ENCODE measurements at places on chromosomes 2 and 18.

DNA sequence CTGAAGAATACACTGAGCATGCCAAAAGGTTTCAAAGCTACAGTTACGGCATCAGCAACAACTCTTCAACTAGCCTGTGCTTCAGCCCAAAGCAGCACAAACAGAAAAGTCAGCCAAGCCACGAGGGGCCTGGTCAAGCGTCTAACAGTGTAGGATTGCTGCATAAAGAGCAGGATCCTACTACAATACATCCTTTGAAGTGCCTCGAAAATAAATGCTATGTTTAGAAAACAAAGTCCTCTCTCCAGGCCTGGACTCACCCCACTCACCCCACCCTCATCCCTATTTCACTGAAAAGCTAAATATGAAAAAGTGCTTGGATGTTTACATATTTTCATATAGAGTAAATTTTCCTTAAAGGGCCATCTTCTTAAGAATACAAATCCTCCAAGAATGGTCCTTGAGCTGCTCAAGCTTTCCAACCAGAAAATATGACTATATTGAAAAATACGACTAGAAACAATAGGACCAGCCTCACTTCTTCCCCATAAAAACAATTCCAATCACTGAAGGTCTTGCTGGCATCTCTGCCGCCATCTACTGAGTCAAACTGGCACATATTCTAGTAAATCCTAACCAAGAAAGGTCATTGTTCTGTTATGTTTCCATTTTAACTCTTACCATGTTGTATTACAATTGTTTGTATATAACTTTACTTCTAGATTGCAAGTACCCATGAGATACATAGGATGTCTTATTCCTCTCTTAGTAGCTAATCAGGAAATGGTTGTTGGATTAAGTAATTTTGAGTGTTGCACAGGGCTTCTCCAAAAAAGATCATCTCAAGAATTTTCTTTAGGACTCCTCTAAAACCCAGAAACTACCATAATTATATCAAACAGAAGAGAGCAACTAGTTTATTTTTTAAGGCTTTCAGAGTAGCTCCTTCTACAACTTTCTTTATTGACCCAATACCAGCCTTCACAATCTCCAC lies 63.6 kb downstream of the CLHC1 start:
- peak; percentile 89 for DNase-seq

DNA sequence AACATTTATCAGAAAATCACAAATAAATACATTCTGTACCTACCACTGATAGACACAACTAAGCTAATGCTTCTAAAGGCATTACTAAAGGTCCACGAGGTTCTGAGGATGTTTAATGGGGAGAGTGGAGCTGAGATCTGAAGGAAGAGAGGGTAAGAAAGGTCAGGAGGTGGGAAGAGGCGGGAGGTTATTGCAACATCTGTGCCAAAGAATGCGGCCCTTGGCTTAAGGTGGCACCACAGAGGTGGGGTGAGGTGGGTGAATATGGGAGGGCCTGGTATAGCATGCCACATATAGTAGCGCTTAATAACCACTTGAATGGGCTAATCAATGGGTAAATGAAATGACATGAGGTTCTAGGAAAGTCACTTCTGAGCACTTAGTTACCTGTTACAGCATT lies 217.8 kb upstream of the ATP5MC3 start:
- no peak for DNase-seq

DNA sequence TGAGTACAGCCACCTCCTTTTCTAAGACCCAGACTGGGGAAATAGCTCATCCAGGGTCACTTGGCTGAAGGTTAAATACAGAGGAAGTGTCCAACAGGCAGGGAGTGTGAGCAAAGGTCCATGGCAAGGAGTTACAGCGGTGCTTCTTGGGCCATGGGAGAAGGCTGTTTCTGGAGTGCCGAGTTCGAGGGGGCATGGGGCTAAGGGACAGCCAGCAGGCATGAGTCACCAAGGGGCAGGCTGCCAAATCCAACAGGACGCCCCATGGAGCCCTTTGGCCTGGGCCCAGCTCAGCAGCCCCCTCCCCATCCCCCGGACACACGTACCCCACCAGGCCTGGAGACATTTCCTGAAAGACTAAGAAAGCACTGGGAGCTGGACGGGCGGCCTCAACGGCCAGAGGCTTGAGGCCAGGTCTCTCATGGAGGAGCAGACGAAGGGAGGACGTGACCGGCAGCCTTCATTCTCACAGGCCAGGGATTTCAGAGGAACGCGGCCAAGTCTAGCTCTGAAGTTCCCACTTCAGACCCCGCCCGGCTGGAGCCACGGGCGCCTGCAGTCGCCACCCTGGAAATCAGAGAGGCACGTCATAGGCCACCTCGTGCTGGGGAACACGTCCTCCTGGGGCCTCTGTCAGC lies 160.4 kb downstream of the SMAD7 start:
- peak; percentile 49 for DNase-seq

DNA sequence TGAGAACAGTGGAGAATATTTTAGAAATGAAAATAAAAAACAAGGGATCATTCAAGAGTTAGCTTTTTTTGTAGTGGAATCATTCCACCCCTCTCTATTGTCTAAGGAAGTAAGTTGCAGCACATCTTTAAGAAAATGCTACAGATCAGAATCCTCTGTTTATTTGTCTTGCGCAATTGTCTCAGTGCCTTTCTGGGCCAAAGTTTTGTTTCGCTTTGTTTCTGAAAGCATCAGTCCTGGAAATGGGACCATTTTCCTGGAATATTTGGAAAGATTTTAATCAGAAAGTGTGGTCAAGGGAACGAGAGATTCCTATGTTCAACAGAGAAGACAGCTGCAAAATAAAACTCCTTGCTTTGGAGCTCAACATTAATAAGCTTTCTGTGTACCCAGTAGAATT lies 74.0 kb downstream of the NRXN1 start:
- peak; percentile 28 for DNase-seq

- DNase-seq = no peak
These were observed 109.1 kb upstream of the FBXO11 start for GRCh38 chr2:48015421-48015820.

DNA sequence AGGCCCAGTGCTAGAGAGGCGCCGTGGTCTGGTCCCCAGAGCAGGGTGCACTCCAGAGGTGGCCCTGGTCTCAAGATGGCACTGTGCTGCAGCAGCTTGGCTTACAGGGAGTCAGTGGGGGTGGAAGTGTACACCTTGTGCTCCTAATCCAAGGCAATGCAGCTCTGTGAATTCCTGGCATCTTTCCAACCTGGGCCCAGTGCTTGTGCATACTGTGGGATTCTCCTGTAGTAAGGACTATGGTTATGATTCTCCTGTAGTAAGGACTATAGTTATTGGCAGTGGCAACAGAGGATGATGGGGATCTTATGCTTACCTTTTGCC lies 616.7 kb upstream of the REG3G start:
- no peak for DNase-seq

DNA sequence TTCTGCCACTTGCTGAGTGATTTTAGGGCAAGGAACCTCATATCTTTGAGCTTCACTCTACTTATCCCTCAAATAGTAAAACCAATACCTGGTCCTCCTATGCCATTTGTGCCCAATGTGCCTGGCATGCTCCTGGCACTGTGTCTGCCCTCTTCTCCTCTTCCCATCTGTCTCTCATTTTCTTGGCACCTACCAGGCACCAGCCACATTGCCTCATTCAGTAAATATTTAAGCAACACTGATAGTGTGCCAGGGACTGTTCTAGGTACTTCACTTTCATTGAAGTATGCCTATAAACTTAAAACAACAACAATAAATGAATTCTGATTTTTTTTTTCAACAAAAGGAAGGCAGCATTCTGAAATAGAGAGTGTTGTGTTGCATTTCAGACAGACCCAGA lies 15.1 kb upstream of the BOD1L2 start:
- no peak for DNase-seq

DNA sequence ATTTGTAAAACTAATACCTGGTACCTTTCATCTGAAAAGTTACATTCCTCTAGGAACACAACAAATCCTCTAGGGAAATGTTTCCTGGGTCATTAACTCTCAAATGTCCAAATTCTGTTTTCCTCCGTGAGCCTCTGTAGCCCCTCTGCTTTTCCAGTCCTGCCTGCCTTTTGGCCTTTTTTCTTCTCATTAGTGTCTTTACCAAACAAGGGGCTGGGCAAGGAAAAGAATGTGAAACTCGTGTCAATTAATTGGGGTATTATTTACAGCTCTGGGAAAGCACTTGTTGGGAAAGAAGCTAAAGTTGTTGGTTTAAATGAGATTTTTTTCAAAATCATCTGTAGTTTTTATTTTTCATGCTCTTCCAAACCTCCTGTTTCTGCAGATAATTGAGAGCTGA lies 198.1 kb upstream of the NRP2 start:
- no peak for DNase-seq

GRCh38 chr2:27955384-27956161 lies 65.0 kb downstream of the BABAM2 start:
- DNase-seq = peak; percentile 17

- no peak for DNase-seq
These were observed at the start of gene CPO for GRCh38 chr2:206939340-206939739. CPO (plus strand) TSS chr2:206939518; CDS start chr2:206939600, 82 bp downstream.

DNA sequence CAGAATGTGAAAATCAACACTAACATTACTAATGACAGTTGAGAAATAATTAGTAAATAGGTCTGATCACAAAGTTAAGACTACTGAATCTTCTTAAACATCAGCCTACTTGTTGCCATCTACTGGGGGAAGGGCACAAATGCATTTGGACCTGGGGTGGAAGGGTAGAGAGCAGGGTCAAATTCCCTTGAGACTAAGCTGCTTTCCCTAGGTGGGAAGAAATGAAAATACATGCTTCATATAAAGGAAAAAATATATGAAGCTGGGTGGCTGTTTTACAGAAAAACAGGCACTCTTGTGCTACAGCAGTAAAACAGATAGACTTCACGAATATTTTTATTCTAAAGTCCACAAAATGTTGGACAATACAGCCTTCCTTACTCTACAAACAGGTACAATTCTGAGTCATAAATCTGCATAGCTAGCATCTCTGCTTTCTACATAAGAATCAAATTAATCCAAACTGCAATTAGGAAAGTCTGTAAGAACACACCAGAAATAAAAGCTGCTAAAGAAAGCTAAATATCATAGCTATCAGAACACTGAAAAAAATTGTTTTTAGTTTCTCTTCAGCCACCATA lies 10.9 kb downstream of the TRIP12 start:
- peak; percentile 38 for DNase-seq

DNA sequence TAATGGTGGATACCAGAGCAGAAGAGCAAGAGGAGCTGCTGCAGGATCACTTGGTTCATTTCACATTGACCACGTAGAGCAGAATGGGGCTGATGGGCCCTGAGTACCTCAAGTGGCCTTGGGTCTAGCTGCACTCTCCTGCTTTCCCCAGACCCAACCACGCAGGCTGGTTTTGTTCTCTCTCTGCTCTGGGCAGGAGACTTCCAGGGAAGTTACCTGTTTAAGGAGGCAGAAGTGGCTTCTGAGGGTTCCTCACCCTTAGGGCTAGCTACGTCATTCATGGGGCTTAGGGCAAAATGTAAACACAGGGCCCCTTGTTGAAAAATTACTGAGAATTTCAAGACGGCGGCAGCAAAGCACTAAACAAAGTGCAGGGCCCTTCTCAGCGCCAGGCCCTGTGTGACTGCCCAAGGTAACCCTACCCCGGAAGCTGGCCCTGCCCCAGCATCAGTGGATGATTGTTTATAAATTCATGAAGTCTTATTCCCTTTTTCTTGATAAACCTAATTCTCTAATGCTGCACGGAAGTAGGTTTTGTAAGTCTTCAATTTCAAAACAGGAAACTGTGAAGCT lies 75.9 kb downstream of the TMEM182 start:
- no peak for DNase-seq

- DNase-seq = no peak
These were observed 4.8 kb upstream of the MRPL44 start for GRCh38 chr2:223952280-223952968.

DNA sequence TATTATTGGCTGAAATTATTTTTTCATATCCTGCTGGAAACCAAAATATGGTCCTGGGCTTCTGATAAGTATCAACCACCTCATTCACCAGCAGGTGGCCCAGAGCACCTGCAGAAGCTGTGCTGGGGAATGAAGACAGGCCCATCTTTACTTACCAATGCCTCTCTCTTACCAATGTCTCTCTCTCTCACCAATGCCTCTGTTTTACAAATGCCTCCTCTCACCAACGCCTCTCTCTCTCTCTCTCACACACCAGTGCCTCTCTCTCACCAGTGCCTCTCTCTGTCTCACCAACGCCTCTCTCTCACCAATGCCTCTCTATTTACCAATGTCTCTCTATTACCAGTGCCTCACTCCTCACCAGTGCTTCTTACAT lies 2.3 kb upstream of the MAL start:
- no peak for DNase-seq

- DNase-seq = peak; percentile 88
These were observed 3.0 kb downstream of the SCG2 start for GRCh38 chr2:223598994-223599639.

DNA sequence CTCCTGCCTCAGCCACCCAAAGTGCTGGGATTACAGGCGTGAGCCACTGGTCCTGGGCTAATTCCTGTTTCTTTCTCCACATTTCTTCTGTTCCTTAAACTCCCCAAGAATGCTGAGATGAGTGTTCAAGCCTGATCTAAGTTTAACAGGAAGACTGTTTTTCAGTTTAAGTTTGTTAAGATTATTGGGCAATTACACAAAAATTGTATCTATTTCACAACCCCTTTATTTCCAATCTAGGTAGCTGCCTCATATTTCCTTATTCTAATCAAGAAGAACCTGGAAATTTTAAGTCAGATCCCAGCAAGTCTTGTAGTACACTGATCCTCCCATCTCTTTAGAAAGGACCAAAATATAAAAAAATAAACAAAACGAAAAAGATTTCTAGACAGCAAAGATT lies 11.7 kb downstream of the SFT2D3 start:
- no peak for DNase-seq

DNA sequence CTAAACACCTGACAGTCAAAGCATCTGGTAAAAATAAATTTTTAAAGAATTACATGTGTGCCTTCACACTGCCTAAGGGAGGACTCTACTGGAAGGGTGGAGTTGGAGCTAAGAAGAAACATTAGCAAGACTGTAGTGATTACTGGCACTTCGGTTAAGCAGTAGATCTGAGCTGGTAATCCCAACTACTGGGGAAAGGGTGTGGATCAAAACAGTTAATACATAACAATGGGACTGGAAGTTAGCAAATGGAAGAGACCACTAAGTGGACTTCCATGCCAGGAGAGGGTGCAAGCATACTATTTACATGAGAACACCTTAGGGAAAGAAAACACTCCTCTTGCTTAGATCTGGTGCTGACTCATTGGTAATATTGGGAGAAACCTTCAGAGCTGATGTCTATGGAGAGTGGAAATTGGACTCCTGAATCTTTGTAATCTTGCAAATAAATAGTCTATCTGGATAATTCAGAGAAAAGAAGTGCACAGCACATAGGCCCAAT lies 519.6 kb upstream of the LINC00305 start:
- no peak for DNase-seq

All from cardiac fibroblast (primary cell).